ENCODE measurements at places on chromosomes 1 and 21. TPM values are rescaled to one million over a fixed set of nuclear protein-coding genes. Genes with fewer than 3 reads are reported as not detected.

DNA sequence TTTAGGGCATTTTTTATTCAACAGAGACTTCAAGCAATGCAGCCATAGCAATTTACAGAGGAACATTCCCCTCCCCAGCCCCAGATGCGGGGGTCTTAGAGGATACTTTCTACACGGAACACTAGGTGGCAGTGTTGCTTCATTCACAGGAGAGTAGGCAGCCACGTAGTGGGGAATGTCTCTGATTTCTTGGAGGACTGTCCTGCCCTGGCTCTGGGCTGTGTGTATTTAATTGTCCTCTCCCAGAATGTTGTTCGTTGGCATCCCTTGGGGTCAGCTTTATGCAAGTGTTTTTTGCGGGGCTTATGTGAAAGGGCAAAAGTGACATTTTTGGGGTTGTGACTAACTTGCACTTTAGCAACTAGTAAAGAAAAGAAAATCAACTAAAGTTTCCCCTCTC, 96.9 kb downstream of the PAPPA2 start:
- peak; percentile 82 for DNase-seq
- H3K27ac ChIP-seq, result peak overlapping the region; percentile 53
- H3K4me3 ChIP-seq, result no peak overlapping the region
- H3K4me1 ChIP-seq, result peaks cover 3% of the 10 kb centered on the region

GRCh38 chr1:117173691-117174090, 37.0 kb downstream of the VTCN1 start:
- DNase-seq, result no peak
- no peaks in the 10 kb centered on the region for H3K4me1 ChIP-seq
- no peaks in the 10 kb centered on the region for H3K36me3 ChIP-seq
- no peaks in the 10 kb centered on the region for H3K27me3 ChIP-seq
- H3K4me3 ChIP-seq, result no peak overlapping the region
- no peak overlapping the region for H3K27ac ChIP-seq

DNA sequence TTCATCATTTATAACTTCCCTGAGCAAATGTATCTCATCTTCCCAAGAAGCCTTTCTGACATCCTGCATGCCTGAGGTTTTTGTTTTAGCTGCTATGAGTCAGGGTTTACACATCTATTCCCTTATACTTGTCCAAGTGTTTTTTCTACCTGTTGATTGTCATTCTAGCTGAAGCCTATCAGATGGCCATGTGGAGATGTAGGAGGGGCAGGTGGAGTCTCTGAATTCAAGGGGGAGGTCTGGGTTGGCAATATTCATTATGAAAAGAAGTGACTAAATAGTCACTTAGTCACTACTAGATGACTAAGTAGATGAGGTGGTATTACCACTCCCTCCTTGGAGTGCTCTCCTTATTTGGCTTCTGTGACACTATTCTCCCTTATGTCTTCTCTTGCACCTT, 52.4 kb downstream of the XCL1 start:
- H3K4me3 ChIP-seq, result no peak overlapping the region
- H3K27ac ChIP-seq, result no peak overlapping the region
- H3K27me3 ChIP-seq, result no peaks in the 10 kb centered on the region
- H3K36me3 ChIP-seq, result no peaks in the 10 kb centered on the region

DNA sequence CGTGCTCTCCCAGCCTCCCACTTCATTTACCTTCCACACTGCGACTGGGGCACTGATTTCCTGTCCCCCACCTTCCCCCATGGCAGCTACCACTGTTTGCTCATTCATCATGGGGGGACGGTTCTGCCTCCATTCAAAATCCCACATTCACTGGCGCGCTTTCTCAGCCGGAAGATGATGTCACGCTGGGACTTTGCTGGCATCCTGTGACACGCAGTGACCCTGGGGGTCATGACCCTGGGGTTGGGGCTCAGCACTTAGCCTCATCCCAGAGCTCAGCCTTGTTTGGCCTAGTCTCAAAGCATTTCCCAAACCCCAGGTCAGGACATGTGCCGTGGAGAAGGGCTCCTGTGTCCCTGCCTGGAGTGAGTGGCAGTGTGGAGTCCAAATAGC, 582 bp upstream of the KCNAB2 start:
- no peak overlapping the region for H3K27ac ChIP-seq
- H3K36me3 ChIP-seq, result no peaks in the 10 kb centered on the region
- no peaks in the 10 kb centered on the region for H3K4me1 ChIP-seq
- H3K4me3 ChIP-seq, result no peak overlapping the region
- no peak for DNase-seq
- no peaks in the 10 kb centered on the region for H3K27me3 ChIP-seq

DNA sequence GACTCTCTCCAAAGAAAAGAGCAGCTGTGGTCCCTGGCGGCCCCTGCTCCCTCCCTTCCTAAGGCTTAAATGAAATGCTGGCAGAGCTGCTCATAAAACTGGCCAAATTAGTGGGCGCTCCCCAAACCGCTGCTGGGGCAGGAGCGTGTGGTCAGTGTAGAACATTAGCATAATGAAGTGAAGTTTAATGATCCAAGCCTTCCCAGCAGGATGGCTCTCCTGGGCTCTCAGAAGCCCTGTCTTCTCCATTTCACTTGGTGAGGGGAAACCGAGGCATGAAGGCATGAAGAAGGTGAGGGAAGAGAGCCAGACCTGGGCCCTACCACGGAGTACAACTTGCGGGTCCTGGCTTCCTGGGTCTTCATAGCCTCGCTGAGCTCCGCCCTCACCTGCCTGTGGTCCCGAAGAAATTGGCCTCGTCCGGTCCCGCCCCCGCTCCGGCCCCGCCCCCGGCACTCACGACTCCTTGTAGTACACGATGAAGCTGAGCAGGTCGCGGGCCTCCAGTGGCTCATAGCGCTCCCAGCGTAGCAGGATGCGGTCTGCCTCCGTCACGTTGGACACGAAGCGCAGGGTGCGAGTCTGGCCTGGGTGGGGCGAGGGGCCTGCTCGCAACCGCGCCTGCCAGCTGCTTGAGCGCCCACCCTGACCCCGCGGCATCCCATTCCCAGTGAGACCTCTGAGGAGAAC, 10.3 kb downstream of the INSRR start:
- H3K4me3 ChIP-seq, result no peak overlapping the region
- H3K4me1 ChIP-seq, result no peaks in the 10 kb centered on the region
- peaks cover 9% of the 10 kb centered on the region for H3K27me3 ChIP-seq
- no peak for DNase-seq
- no peak overlapping the region for H3K27ac ChIP-seq
- H3K36me3 ChIP-seq, result no peaks in the 10 kb centered on the region

- no peaks in the 10 kb centered on the region for H3K36me3 ChIP-seq
- H3K4me3 ChIP-seq, result no peak overlapping the region
- no peak overlapping the region for H3K27ac ChIP-seq
Measured at GRCh38 chr1:23035823-23036452, 16.7 kb downstream of the KDM1A start.

GRCh38 chr1:195745189-195746010, 862.8 kb downstream of the KCNT2 start:
- no peak overlapping the region for H3K4me3 ChIP-seq
- no peaks in the 10 kb centered on the region for H3K4me1 ChIP-seq
- H3K27ac ChIP-seq, result no peak overlapping the region
- H3K27me3 ChIP-seq, result no peaks in the 10 kb centered on the region
- H3K36me3 ChIP-seq, result no peaks in the 10 kb centered on the region

DNA sequence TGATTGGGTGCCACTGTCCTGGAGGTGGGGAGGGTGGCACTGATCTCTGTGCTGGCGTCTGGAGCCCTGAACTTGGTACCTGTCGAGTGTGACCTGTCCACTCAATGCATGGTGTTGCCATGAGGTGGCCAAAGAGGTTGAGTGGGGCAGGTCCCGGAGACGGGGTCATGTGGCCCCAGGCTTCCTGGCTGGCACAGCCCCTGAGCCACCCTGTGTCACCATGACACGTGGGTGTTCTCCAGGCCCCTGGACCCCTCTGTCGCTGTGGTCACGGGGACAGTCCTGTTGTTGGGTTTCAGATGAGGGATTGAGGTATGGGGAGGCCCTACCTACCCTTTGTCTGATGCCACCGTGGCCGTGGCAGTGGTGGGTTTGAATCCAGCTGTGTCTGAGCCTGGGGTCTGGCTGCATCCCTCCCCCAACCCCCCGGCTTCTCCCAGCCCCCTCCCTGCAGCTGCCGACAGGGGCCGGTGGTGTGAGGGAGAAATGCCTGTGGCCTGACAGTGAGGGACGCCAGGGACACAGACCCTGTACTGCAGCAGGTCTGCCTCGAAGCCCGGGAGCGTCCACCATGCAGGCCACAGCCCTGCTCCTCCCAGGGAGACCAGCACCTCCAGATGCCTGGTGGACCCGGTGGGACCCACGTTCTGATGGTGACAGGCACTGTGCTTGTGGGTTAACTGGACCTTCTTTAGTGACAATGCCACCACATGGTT, 12.0 kb downstream of the TRPM2 start:
- no peaks in the 10 kb centered on the region for H3K36me3 ChIP-seq
- no peak overlapping the region for H3K27ac ChIP-seq
- H3K27me3 ChIP-seq, result no peaks in the 10 kb centered on the region

GRCh38 chr1:54483875-54484437, 64.1 kb upstream of the ACOT11 start:
- H3K27ac ChIP-seq, result no peak overlapping the region
- H3K36me3 ChIP-seq, result no peaks in the 10 kb centered on the region
- H3K27me3 ChIP-seq, result no peaks in the 10 kb centered on the region
- no peak for DNase-seq
- peaks cover 18% of the 10 kb centered on the region for H3K4me1 ChIP-seq

GRCh38 chr1:22801761-22802160, 91.1 kb downstream of the EPHB2 start:
- DNase-seq, result no peak
- no peaks in the 10 kb centered on the region for H3K27me3 ChIP-seq
- H3K27ac ChIP-seq, result no peak overlapping the region
- no peak overlapping the region for H3K4me3 ChIP-seq
- no peaks in the 10 kb centered on the region for H3K4me1 ChIP-seq
- no peaks in the 10 kb centered on the region for H3K36me3 ChIP-seq

The CELA2B gene
- total RNA-seq, result not detected

The ADGRB2 gene
- total RNA-seq, result 1.9 TPM

The LCE4A gene
- not detected for total RNA-seq

The TMEM9 gene
- 45.8 TPM for total RNA-seq

The RGSL1 gene
- total RNA-seq, result not detected
